ENCODE measurements at places on chromosomes 5 and 9.

- DNase-seq, result no peak
Observed at GRCh38 chr5:114782869-114783268, 386.8 kb downstream of the TRIM36 start.

- DNase-seq, result no peak
Observed at GRCh38 chr9:114051706-114052105, 26.4 kb downstream of the AMBP start.

DNA sequence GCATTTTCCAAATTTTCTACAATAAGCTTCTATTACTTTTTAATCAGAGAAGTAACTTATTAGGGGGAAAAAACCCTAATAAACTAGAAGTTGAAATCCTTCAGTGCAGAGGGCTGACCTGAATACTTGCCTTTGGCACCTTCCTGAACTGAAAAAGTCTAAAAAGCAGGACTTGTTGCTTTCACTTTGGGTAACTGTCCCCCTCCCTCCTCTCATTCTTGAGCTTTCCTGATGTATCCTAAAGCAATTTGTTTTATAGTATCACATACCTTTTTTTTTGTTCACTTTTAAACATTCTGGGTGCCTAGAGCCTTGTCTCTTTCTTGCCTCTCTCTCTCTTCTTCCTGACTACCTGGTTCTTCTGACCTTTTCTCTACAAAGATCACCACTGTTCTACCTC lies 64.0 kb upstream of the ERBIN start:
- no peak for DNase-seq

- no peak for DNase-seq
Observed at GRCh38 chr9:123150708-123151503, 117.4 kb downstream of the GPR21 start.

GRCh38 chr9:131813116-131813515 lies 73.2 kb upstream of the RAPGEF1 start:
- DNase-seq, result no peak

DNA sequence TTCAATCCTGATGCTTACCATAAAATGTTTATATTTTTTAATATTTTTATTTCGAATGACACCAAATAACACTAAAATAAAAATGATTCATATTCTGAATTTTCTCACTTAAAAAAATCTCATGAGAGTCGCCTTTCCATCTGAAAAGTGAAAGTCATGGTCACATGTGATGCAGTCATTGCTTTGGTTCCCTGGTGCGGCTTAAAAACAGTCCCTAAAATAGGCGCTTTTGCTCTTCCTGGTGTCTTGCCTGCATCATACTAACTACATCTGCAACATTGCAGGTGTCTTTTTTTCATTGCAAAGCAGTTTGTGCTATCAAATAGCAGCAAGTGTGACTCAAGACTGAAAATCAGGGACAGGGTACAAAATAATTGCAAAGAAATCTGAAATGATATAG lies 185.2 kb upstream of the NREP start:
- no peak for DNase-seq

DNA sequence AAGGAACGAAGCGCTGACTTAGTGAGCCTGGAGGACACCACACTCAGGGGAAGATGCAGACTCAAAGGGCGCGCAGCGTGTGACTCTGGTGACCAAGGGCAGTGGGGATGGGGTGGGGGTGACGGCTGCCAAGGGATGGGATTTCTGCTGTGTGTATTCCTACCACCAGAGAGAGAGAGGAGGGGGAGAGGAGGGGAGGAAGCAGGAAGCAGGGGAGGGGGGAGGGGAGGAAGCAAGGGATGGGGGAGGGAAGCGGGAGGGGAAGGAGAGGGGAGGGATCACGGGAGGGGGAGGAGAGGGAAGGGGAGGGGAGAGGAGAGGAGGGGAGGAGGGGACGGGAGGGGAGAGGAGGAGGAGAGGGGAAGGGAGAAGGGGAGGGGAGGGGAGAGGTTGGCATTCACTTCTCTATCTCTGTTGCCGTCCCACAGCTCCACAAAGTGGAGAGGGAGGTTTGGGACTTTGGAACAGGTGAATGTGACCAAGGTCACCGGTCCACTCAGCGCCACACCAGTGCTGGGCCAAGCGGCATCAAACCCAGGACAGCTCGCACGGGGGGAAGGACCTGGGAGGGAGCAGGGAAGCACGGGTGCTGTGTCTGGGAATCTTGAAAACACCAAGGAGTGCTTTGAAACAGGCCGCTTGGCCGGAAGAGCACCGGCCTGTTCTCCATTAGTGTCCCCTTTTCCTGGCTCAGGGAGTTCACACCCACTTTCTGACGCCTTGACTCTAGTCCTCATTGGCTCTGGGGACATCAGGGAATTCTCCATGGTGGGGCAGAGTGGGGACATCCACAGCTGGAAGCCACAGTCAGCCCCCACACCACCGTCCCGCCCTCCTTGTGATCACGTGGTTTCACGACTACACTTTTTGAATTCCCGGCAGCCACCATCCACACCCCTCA lies 77.4 kb downstream of the VAV2 start:
- DNase-seq, result no peak

- no peak for DNase-seq
Observed at GRCh38 chr9:10562581-10563343, 50.0 kb downstream of the PTPRD start.

- no peak for DNase-seq
Observed at GRCh38 chr9:127877566-127877998, at the start of gene AK1. AK1 (minus strand) TSS chr9:127877675; CDS start chr9:127874617, 3,058 bp downstream.

DNA sequence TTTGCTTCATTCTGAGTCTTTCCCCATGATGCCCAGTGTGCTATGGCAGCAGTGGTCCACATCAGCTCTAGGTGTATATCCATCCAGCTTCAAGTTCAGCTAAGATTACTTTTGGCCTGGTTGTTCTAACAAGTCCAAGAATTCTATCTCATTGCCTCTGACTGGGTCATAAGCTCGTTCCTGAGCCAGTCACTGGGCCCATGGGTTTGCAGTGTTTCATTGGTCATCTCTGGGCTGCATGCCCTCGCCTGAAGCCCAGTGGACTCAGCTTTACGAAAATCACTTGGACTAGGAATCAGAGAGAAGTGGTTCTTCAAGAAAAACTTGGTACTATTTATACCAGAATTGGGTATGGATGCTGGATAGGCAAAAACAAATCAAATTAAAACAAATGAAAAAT lies 16.1 kb upstream of the ARHGAP26 start:
- no peak for DNase-seq

DNA sequence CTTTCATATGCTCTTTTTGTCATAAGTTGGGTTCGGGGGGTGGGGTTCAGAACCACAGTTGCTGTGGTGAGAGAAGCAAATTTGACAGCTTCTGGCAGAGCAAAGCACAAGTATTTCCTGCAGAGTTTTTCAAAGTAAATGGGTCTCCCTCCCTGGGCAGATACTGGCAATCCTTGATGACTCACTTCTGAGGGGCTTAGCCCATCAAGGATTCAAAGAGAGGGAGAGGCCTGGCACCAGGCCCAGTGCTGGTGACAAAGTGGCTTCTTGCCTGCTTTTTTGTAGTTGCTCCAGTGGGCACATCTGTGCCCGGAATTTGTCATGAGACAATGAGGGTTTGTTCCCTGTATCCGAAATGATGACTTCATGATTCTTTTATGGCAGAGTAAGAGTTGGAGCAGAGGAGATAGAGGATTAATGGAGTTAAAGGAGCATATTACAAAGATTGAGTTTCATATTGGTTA lies 46.6 kb upstream of the TNC start:
- DNase-seq, result no peak

DNA sequence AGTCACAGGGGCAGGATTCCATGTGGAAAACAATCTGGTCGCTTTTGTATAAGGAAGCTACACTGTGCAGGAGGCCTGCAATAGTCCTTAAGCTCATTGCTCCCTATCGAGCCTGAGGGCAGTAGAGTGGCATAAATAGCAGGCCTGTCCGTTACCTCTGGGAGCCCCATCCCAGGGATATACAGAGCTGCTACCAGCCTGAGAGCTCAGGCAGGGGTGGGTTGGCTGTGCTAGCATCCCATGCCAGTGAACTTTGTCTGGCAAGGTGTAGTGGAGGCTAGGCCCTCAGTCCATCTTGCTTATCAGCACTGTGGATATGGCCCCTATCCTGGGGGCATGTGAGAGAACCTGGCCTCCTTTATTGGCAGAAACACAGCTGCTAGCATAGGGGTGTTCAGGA lies 47.7 kb downstream of the SLCO6A1 start:
- DNase-seq, result no peak

GRCh38 chr5:67495072-67495471 lies 298.5 kb upstream of the CD180 start:
- DNase-seq, result no peak

DNA sequence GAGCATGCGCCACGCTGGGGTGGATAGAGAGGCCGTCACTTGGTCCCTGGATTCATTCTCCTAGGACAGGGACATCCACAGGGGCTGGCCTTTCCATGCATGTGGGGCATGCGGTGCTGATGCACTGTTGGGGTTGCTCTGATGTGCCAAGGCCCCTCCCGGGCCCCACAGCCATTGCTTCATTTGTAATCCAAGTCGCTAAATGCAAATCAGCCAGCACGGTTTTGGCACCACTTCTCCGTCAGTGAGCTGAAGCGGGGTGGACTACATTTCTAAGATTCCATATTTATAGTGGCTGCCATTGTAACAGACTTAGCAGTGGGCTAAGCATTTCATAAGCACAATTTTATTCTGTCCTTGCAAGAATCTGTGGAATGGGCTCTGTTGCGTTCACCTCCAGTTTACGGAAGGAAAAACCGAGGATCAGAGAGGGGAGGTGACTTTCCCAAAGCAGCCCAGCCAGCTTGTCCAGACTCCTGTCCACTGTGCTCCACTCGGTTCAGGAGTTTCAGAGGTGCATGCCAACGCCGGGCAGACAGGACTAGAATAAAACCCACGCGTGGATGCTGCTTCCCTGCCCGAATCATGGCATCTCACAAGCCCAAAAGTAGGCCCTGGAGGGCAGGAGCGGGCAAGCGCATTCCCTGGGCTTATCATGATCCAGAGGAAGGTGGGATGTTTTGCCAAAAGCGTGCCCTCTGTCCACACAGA lies 102.6 kb upstream of the COL5A1 start:
- DNase-seq, result no peak

GRCh38 chr9:124020520-124021384 lies 9.2 kb downstream of the LHX2 start:
- no peak for DNase-seq

DNA sequence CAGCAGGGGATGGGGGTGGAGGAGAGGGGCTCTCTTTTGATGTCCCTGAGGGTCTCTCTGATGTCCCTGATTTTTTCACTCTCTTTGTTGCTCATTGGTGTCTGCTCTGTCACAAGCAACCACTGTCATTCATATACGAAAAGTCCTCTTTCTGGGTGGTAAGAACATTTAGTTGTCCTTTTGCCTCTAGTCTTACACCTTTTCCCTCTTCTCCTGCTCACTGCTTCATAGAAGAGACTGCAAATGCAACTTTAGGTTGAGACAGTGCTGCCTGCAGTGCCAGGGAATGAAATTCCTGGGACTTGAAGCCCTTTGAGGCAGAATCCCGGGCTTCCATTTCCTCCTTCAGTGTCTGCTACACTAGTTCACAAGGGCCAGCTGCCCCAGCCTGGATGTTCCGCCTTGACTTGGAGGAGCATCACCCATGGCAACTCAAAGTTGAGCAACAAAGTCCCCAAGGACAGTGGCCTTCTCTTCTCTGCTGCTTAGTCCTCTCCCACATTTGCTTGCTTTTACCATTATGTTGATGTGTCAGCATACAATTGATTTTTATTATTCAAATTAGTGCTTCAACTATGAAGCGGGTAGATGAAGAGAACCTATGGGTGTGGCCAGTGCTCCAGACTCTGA lies 94.7 kb upstream of the RUSC2 start:
- no peak for DNase-seq

GRCh38 chr9:114220061-114220541 lies 64.8 kb downstream of the COL27A1 start:
- no peak for DNase-seq

GRCh38 chr5:113425909-113426308 lies 8.9 kb downstream of the TSSK1B start:
- DNase-seq, result no peak

DNA sequence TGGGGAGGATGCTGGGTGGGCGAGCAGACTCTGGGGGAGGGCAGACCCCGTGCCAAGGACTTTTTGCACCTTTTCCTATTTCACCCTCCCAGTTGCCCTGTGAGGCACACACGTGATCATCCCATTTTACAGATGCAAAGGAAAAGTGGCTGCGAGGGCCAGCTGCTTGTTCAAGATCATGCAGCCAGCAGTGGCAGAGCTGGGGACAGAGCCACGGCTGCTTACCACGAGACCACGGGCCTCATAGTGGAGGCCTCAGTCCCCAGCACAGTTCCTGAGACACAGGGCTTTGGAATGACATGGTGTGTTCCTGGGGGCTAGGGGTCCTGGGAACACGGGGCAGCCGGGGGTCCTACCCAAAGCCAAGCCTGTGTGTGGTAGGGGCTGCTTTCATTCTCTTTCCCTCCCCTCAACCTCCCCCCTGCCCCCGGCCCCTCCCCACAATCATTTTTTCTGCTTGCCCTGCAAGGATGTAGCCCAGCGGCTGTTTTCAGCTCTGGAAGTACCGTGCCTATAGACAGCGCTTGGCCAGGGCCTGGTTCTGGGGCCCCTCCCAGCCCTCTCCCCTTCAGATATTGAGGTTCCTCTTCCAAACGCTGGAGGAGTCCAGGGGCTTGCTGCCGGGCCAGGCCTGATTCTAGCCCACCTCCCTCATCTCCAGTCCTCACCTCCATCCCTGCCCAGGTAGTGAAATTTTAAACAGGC lies 58.5 kb upstream of the IER5L start:
- no peak for DNase-seq

DNA sequence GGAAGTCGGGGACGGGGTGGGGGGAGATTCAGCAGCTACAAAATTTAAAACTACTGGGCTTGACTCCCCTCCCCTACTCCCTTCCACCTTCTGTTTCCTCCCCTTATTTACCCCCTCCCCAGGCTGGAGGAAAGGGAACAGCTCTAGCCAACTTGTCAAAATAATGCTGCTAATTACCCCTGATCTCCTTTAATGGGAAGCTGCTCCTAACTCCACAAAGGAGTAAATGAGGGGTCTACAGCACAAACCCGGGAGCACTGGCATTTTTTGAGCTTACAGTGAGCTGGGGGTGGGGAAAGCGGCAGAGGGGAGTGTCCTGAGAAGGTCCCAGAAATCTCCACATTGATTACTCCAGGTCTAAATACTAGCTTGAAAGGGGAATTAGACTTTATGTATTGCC lies 3.1 kb downstream of the PTCH1 start:
- no peak for DNase-seq

DNA sequence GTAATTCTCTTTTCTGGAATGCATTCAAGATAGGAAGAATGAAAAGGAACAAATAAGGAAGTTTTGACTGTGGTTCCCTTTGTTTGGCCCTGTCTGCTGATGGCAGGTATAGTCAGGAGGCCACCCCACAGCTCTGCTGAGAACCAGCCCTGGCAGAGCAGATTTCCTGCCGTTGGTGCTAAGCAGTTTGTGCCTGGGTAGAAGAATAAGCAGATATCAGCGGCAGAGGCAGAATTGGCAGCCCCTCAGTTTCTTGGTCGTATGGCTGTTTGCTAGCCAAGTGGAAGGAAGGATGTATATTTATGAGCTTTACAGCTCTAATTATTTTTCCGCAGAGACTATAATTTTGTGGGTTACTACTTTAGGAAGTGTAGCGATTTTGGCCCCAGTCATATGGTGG lies 310.2 kb upstream of the RFX3 start:
- DNase-seq, result no peak

- no peak for DNase-seq
Observed at GRCh38 chr5:139828207-139828895, 32.7 kb downstream of the PSD2 start.
